ENCODE measurements at places on chromosomes 5 and 9.

DNA sequence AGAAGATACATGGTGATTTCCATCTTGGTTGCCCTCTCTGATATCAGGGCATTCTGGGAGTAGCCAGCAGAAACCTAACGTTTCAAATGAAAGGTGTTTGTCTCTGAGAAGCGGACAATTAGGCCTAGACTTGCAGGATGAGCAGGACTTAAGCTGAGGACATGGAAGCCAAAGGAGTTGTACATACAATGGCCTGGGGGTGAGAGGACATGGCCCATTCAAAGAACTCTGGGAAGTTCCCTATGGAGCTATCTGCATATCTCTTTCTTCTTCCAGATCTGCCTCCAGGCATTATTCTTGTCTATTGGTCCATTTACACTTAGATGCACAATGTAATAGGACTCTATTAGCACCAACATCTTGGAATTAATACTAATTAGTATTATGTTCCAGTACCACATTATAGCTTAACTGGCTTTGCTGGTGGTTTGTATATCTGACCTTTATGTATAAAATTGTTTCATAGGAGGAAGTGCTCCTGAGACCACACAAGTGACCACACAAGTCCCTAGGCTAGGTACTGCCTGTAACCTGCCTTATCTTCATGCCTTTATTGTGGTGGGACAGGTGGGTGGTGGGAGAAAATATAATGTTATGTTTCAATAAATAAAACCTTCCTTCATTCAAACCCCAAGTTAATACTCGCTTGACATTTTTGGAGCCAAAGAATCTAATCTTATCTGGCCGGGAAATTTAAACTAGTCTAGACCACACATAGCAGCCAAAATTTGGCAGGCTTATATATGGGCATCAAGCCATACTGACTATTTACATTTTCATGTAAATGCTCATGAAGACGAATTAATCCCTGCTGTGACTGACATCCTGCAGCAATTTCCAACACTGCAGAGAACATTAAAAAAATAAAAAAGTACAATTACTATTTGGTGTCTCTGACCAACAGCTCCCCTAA is 52.1 kb upstream of the EQTN start:
- DNase-seq: no peak

- DNase-seq: no peak
Measured at GRCh38 chr9:79312686-79313421, 258.9 kb upstream of the TLE4 start.

- DNase-seq: no peak
Measured at GRCh38 chr9:107213080-107213479, 70.0 kb upstream of the RAD23B start.

GRCh38 chr5:111143910-111144309 is 51.8 kb downstream of the WDR36 start:
- no peak for DNase-seq

GRCh38 chr5:136511046-136511445 is 145.7 kb upstream of the TRPC7 start:
- no peak for DNase-seq

DNA sequence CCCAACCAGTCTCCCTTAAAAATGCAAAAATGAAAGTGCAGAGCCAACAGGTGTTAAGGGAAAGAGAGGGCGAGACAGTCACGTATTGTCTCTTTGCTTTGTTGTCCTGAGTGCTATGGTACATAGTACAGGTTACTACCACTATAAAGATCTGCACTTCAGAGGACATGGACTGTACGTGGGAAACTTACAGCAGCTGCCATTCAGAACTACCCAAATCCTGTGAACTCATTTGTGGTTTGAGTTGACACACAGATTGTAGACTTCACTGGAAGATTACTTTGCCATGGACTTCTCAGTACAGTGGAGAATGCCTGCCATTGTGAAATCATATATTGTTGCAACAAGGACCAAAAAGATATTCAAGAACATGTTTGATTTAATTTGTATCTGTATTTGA is 34.8 kb downstream of the FBXO38 start:
- no peak for DNase-seq

DNA sequence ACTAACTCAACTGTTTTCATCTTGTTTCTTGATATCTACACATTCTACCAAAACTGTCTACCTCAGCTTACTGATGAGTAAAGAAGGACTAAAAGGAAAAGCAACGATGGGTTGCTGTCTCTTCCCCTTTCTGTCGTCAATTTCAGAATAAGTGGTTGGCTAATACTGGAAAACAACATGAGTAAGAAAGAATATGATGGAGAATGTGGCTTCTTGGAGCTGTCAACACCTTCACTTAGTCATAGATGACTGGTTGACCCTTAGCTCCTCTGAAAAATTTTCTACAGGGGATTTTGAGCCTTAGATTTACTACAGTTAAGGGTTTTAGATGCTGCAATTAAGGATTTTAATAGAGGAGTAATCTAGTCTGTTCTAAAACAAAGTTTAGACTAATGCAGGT is 797.9 kb downstream of the TLE4 start:
- no peak for DNase-seq

GRCh38 chr5:138911441-138911840 is 36.3 kb upstream of the LRRTM2 start:
- no peak for DNase-seq

GRCh38 chr5:57181154-57181553 is 7.3 kb downstream of the GPBP1 start:
- no peak for DNase-seq

GRCh38 chr5:168513861-168514428 is 15.2 kb upstream of the FBLL1 start:
- no peak for DNase-seq

DNA sequence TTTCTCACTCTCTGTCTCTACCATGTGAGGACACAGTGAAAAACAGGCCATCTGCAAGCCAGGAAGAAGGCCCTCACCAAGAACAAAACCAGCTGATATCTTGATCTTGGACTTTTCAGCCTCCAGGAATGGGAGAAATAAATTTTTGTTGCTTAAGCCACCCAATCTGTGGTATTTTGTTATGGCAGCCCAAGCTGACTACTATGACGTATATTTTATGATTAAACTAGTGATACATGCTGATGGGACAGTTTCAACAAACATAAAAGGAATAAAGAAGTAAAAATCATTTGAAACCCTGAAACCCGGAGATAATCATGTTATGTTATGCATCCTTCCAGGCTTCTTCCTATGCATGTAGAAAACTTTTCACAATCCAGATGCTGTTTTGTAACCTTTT is 71.5 kb upstream of the ERBIN start:
- no peak for DNase-seq

DNA sequence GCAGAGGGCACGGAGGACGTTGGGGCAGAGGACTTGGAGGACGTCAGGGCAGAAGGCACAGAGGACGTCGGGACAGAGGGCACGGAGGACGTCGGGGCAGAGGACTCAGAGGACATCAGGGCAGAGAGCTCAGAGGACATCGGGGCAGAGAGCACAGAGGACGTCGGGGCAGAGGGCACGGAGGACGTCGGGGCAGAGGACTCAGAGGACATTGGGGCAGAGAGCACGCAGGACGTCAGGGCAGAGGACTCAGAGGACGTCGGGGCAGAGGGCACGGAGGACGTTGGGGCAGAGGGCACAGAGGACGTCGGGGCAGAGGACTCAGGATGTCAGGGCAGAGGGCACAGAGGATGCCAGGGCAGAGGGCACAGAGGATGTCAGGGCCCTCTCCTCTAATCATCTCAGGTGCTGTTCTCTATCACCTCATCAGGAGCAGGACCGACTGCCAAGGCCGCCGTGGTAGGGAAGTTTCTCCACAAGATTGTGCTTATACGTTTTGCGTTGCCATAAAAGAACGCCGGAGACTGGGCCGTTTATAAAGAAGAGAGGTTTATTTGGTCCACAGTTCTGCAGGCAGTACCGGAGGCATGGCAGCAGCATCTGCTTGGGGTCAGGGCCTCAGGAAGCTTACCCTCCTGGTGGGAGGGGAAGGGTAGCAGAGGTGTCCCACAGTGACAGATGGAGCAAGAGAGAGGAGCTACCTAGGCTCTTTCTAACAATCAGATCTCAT is 29.4 kb upstream of the ADAMTS2 start:
- no peak for DNase-seq

GRCh38 chr9:115461280-115461679 is 343.3 kb upstream of the TNC start:
- no peak for DNase-seq

DNA sequence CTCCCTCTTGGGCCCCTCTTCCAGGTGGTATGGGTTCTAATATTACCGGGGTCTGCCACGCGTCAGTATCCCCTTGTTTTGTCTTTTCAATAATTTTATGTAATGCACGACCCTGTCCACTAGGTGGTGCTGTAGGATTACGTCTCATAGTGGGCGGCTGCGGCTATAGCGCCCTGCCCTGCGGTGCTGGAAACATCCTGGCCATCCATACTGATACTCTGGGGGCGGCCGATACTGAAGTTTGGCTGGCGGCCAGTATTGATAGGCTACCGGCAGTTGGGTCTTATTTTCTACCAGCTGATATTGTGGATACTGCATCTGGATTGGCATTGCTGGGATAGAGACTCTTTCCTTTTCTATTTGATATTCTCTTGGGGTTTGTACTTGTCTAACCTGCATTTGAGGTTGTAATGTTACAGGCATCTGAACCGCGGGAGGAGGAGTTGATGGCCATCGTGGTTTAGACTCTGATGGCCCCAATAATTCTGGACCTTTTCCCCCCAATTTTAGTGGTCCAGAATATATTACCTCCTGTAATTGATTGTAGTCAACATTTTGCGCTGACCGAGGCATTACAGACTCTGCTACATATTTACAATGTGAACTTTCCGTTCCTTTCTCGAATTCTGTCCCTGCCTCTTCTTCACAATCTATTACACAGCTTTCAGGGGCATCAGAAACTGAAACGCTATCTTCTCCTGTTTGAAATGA is 3.3 kb upstream of the TMEM141 start:
- DNase-seq: peak; percentile 27

DNA sequence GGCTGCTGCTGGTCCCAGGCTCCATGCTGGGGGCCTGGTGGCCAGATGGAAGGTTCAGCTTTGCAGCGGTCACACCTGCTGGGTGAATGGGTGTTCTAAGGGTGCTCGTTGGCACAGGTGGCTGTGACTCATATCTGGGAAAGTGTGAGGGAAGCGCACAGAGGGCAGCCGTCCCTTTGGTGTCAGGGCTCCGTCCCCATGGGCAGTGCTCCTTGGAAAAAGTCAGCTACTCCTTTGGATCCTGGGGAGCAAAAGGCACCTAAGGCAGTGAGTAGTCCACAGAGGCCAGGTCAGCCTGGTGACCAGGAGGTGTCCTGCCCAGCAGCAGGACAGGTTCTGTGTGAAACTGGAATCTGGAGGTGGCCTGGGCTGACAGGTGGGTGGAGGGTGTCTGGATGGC is 18.4 kb upstream of the GBGT1 start:
- no peak for DNase-seq

- DNase-seq: peak; percentile 24
Measured at GRCh38 chr5:177478711-177479646, 5.5 kb upstream of the DBN1 start.

DNA sequence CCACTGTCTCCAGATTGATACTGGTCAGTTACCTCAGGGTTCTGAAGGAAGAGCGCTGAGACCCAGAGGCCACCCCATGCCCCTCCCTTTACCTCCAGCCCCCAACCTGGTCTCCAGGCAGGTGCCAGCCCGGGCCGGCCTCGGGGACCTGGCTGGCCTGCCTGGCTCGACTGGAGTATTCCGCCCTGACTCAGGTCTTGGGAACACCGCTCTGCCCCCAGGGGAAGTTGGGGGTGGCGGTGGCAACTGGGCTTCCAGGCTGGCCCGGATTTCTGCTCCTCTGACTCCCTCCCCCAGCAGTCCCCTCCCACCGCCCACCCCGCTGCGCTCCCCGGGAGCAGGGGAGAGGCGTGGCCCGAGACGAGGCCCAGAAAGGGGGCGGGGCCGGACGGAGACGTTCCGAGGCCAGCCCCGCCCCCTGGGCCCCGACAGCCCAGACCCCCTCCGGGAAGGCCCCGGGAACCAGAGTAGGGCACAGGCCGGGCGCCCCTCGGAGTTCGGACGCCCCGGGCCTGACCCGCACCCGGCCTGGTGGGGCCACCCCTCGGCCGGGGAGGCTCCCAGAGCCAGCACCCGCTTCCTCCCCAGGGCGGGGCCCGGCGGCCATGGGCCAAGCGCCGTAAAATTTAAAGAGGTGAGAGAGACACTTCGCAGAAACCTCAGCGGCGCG is 82.5 kb upstream of the ZBTB43 start:
- no peak for DNase-seq

- DNase-seq: no peak
Measured at GRCh38 chr5:36026706-36027465, 35.7 kb upstream of the UGT3A1 start.

GRCh38 chr5:128462330-128462729 is 75.7 kb downstream of the FBN2 start:
- no peak for DNase-seq

DNA sequence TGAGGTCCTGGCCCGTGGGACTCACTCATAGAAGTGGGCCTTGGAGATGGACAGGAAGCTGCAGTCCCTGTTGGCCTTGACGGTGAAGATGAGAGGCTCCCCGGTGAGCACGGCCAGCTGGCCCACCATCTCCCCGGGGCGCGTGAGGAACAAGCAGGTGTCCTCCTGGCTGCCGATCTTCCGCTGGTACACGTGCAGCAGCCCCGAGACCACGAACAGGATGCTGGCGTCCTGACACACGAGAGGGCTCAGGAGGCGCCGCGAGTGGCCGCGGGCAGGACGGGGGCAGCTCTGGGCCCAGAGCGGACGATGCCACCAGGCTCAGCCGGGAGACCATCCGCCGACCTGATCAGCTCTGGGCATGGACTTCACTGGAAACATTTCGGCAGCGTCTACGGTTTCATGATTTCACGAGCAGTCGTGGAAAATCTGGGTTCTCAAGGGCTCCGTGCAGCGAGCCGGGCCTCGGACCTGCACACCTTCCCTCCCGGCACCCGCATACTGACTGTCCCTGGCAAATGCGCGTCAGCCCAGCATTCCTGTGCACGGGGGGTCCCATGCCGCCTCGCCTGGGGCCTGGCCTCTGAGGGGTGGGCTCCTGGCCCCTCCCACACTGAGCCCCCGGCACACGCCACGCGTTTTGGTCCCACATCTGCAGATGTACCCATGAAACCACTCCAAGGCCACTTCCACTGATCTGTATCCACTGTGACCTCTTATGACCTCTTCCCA is 41.7 kb upstream of the NSMF start:
- no peak for DNase-seq
